ENCODE measurements at places on chromosomes 7 and 10. TPM values are rescaled to one million over a fixed set of nuclear protein-coding genes. Genes with fewer than 3 reads are reported as not detected.

DNA sequence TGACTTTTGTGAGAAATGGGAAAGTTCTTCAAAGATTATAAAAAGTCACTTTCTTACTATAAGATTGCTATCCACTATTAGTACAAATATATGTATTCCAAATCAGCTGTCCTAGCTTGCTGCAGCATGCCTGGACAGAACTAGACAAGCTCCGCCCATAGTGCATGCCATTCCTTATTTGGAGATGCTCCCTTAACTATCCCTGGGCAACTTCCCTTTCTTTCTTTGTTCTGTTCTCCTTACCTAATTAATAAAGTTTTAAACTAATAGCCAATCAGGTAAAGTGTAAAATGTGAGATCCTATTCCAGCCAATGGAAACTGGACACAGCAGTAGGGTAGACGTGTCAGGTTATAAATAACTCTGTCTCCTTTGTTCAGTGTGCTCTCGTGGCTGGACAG is 281.9 kb downstream of the CAMK1D start:
- no peaks in the 10 kb centered on the region for H3K4me1 ChIP-seq
- H3K36me3 ChIP-seq = no peaks in the 10 kb centered on the region
- H3K27me3 ChIP-seq = no peaks in the 10 kb centered on the region
- H3K4me3 ChIP-seq = no peak overlapping the region
- no peak overlapping the region for H3K27ac ChIP-seq
- no peak for DNase-seq

- no peak overlapping the region for H3K4me3 ChIP-seq
- no peaks in the 10 kb centered on the region for H3K36me3 ChIP-seq
- DNase-seq = no peak
- H3K27ac ChIP-seq = no peak overlapping the region
- H3K27me3 ChIP-seq = no peaks in the 10 kb centered on the region
These were observed 134.1 kb downstream of the GFRA1 start for GRCh38 chr10:116138897-116139296.

DNA sequence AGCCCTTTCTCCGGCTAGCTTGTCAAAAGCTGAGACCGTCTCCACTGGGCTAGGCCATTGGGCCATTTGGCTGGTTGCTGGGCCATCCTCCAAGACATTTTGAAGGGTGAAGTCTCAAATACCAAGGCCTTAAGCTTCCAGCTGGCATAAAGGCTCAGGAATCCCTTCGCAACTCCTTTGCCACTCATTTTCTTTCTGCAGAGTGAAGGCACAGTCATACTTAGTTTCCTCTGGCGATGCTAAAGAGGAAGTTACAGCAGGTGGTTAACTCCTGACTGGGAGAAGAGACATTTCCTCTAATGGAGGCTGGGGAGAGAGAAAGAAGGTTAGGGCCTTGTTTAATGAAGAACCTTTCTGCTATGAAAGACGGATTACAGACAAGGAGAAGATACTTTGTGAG is 4.8 kb upstream of the REPIN1 start:
- H3K4me1 ChIP-seq = peaks cover 31% of the 10 kb centered on the region
- no peaks in the 10 kb centered on the region for H3K27me3 ChIP-seq
- H3K27ac ChIP-seq = peak overlapping the region; percentile 58
- no peaks in the 10 kb centered on the region for H3K36me3 ChIP-seq
- DNase-seq = no peak
- no peak overlapping the region for H3K4me3 ChIP-seq

DNA sequence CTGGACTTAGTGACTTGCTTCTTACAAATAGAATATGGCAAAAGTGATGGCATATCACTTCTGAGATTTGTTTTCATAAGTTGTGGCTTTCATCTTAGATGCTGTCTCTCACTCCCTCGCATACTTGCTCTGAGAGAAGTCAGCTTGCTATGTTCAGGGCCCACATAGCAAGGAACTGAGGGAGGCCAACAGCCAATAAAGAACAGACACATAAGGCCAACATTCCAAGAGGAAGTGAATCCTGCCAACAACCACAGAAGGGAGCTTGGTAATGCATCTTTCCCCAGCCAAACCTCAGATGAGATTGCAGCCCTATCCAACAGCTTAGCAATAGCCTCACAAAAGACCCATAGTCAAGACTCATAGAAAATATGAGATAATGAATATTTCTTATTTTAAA is 39.2 kb upstream of the DMTF1 start:
- no peaks in the 10 kb centered on the region for H3K4me1 ChIP-seq
- no peaks in the 10 kb centered on the region for H3K27me3 ChIP-seq
- no peak overlapping the region for H3K4me3 ChIP-seq
- no peaks in the 10 kb centered on the region for H3K36me3 ChIP-seq

GRCh38 chr7:47577321-47577919 is 4.5 kb downstream of the TNS3 start:
- DNase-seq = no peak
- H3K36me3 ChIP-seq = no peaks in the 10 kb centered on the region
- H3K27ac ChIP-seq = peak overlapping the region; percentile 69

GRCh38 chr7:155190688-155191087 is 107.0 kb upstream of the INSIG1 start:
- peak; percentile 38 for DNase-seq
- H3K27me3 ChIP-seq = no peaks in the 10 kb centered on the region
- H3K27ac ChIP-seq = no peak overlapping the region
- no peaks in the 10 kb centered on the region for H3K36me3 ChIP-seq
- H3K4me3 ChIP-seq = peak overlapping the region; percentile 29
- H3K4me1 ChIP-seq = no peaks in the 10 kb centered on the region

- DNase-seq = no peak
- no peak overlapping the region for H3K27ac ChIP-seq
- no peak overlapping the region for H3K4me3 ChIP-seq
These were observed 66.0 kb downstream of the ZNF487 start for GRCh38 chr10:43502931-43503330.

GRCh38 chr10:129770286-129770685 is 193.8 kb downstream of the EBF3 start:
- no peaks in the 10 kb centered on the region for H3K4me1 ChIP-seq
- no peaks in the 10 kb centered on the region for H3K36me3 ChIP-seq
- DNase-seq = no peak
- no peak overlapping the region for H3K4me3 ChIP-seq
- no peak overlapping the region for H3K27ac ChIP-seq

DNA sequence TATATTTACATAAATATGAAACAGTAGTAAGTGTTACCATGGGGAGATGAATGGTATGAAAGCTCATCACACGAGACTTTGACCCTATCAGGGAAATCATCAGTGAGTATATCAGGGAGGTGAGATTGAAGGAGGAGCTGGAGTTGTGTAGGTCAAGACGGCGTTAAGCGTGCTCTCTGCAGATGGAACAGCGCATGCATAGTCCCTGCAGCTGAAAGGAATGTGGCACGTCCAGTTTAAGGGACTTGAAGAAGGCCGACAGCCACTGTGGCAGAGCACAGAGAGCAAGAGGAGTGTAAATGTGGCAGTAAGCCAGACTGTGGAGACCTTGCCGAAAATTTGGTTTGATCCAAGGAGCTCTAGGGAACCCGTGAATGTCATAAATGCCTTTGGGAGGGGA is 38.9 kb downstream of the POU6F2 start:
- H3K27me3 ChIP-seq = no peaks in the 10 kb centered on the region
- H3K4me1 ChIP-seq = no peaks in the 10 kb centered on the region

DNA sequence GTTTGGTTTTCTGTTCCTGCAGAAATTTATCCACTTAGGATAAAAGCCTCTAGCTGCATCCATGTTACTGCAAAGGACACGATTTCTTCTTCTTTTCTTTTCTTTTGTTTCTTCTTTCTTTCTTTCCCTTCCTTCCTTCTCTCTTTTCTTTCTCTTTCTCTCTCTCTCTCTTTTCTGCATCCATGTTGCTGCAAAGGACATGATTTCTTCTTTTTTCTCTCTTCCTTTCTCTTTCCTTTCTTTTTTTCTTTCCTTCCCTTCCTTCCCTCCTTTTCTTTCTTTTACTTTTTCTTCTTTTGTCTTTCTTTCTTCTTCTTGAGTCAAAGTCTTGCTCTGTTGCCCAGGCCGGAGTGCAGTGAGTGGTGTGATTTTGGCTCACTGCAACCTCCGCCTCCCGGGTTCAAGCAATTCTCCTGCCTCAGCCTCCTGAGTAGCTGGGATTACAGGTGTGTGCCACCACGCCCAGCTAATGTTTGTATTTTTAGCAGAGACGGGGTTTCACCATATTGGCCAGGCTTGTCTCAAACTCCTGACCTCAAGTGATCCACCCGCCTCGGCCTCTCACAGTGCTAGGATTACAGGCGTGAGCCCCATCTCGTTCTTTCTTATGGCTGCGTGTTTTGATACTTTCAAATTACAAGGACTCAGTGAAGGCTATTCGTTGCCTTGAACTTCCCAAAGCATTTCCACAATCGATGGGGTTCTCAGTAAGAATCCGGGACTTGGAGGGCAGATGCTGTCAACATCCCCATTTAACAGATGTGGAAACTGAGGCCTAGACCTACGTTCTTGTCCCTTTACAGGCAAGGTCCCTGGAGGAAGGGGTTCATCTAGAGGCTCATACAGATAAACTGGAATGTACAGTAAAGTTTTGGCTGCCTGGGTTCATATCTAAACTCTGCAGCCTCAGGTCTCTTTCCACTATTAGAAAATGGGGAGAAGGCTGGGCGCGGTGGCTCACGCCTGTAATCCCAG is 1.9 kb upstream of the GNB2 start:
- H3K36me3 ChIP-seq = no peaks in the 10 kb centered on the region
- no peaks in the 10 kb centered on the region for H3K27me3 ChIP-seq
- no peak for DNase-seq
- H3K27ac ChIP-seq = no peak overlapping the region
- H3K4me3 ChIP-seq = no peak overlapping the region

GRCh38 chr10:19302117-19302516 is 253.5 kb downstream of the MALRD1 start:
- H3K36me3 ChIP-seq = no peaks in the 10 kb centered on the region
- no peaks in the 10 kb centered on the region for H3K4me1 ChIP-seq
- H3K4me3 ChIP-seq = no peak overlapping the region

DNA sequence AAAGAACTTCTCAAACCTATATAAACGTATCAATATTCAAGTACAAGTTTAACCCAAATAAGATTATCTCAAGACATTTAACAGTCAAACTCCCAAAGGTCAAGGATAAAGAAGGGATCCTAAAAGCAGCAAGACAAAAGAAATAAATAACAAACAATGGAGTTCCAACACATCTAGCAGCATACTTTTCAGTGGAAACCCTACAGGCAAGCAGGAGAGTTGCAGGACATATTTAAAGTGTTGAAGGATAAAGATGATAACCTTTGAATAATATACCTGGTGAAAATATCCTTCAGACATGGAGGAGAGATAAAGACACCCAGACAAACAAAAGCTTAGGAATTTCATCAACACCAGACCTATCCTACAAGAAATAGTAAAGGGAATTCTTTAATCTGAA is 82.8 kb downstream of the TES start:
- no peak overlapping the region for H3K27ac ChIP-seq
- no peak overlapping the region for H3K4me3 ChIP-seq
- H3K36me3 ChIP-seq = no peaks in the 10 kb centered on the region
- H3K27me3 ChIP-seq = no peaks in the 10 kb centered on the region
- H3K4me1 ChIP-seq = no peaks in the 10 kb centered on the region
- no peak for DNase-seq

- no peaks in the 10 kb centered on the region for H3K4me1 ChIP-seq
- no peaks in the 10 kb centered on the region for H3K36me3 ChIP-seq
- DNase-seq = no peak
- H3K27ac ChIP-seq = no peak overlapping the region
- no peak overlapping the region for H3K4me3 ChIP-seq
These were observed 44.5 kb downstream of the HSPA12A start for GRCh38 chr10:116697816-116698215.

DNA sequence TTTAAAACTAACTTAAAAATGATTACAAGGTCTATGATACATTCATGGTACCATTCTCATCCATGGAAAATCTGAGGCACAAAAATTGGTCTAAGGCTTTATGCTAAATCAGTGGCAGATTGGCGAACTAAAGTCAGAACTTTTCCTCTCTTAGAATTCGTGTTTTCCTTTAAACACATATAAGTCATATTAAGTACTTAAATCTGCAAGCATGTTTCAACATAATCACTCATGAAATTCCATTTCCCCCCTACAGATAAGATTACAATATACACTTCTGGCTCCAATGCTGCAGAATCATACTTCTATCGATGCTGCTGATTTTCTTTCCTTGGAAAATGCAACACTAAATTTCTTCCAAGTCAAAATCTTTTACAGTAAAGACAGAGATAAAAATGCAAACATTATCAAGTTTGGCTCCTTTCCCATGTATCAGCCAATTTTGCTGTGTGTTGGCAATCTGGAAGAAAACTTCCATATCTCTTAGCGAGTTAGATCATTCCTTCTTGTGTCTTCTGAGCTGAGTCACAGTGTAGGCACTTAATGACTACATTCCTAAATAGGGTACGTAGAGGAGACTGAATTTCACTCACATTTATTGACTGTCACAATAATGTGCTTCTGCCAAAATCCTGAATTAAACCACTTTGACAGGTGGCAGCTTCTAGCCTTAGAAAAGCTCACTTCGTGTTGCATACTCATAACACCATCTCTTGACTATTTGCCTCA is 76.4 kb upstream of the LRRC17 start:
- DNase-seq = no peak
- H3K27ac ChIP-seq = no peak overlapping the region
- H3K36me3 ChIP-seq = no peaks in the 10 kb centered on the region

DNA sequence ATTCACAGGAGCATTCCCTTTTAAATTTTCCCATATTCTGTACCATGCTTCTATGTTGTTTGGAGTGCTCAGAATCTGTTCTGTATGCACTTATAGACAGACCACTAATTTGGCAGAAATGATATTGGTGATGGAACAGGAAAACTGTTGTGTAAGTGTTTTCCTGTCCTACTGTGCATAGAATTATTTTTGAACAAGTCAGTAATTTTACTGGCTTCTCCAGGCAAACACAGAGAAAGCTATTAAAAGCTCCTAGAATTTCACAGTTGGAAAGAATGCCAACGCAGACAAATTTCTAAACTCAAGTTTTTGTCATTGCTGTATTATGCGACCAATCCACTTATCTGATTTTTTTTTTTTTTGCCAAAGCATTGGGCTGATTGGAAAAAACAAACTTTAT is 55.7 kb downstream of the ANKMY2 start:
- no peaks in the 10 kb centered on the region for H3K36me3 ChIP-seq
- no peak overlapping the region for H3K27ac ChIP-seq
- no peak for DNase-seq
- no peak overlapping the region for H3K4me3 ChIP-seq

- peaks cover 43% of the 10 kb centered on the region for H3K27me3 ChIP-seq
- H3K36me3 ChIP-seq = no peaks in the 10 kb centered on the region
- H3K4me1 ChIP-seq = no peaks in the 10 kb centered on the region
- no peak for DNase-seq
- no peak overlapping the region for H3K27ac ChIP-seq
These were observed 2.6 kb downstream of the GJD4 start for GRCh38 chr10:35607475-35608327.

GRCh38 chr7:43143918-43144589 is 31.6 kb downstream of the HECW1 start:
- DNase-seq = no peak
- no peaks in the 10 kb centered on the region for H3K27me3 ChIP-seq
- H3K36me3 ChIP-seq = no peaks in the 10 kb centered on the region

GRCh38 chr7:152046531-152046930 is 21.1 kb downstream of the GALNT11 start:
- H3K27me3 ChIP-seq = no peaks in the 10 kb centered on the region
- H3K27ac ChIP-seq = no peak overlapping the region
- no peaks in the 10 kb centered on the region for H3K36me3 ChIP-seq
- peaks cover 11% of the 10 kb centered on the region for H3K4me1 ChIP-seq
- no peak for DNase-seq
- no peak overlapping the region for H3K4me3 ChIP-seq

- H3K27ac ChIP-seq = no peak within 1 kb of the TSS
- no peaks in the 10 kb centered on the region for H3K4me1 ChIP-seq
- no peaks in the 10 kb centered on the region for H3K36me3 ChIP-seq
- H3K4me3 ChIP-seq = no peak within 1 kb of the TSS
These were observed at the start of gene CDHR3 for GRCh38 chr7:105963038-105963667. CDHR3 (plus strand) TSS chr7:105963264; CDS start chr7:105963319, 55 bp downstream.

Gene SPDYE16
- total RNA-seq = not detected

Gene PRPS1L1
- not detected for total RNA-seq

Gene CPED1
- 4.8 TPM for total RNA-seq

Gene CLCN1
- total RNA-seq = 1.9 TPM

Gene PPP1R17
- not detected for total RNA-seq

Gene IKZF1
- total RNA-seq = 2.3 TPM

Gene ASNS
- 2.4 TPM for total RNA-seq
